ENCODE measurements at places on chromosomes 1 and 21.

DNA sequence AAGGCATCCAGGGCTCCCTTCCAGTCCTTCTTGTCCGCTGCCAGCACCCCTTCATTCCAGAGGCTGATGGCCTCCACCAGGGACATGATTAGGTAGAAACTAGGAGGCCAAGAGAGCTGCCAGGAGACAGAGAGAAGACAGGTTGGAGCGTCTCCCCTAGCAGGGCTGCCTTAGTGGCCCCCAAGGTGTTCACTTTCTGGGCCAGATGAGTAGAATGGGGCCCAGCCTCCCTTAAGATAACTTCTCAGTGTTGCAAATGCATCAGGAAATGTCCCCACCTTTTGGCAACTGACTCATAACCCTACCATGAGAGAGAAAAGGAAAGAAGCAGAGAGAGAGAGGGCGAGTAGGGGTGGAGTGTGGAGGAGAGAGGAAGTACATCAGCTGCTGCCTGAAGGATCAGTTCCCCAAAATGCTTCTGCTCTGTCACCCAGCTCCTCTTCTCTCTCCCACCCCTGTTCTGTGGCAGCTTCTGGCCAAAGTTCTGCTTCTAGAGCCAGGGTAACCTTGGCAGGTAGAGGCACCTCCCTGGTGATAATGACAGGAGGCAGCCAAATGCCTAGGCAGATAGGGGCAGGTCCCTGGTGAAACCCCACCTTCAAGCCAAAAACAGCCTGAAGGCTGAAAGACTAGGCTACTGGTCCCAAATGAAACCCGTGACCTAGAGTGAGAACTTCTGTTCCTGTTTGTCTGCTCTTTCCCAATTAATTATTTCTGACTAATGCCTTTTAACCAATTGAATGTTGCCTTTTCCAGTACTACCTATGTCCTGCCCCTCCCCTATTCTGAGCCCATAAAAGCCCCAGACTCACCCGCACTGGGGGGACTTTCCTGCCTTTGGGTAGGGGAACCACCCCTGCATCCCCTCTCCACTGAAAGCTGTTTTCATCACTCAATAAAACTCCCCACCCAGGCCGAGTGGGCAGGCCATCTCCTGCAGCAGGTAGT, at the start of gene NCF2:
Gene NCF2 (minus strand): TSS at position 216 of the 948 bp plus-strand sequence. CDS start 130 bp downstream, at position 86.
- no peak for DNase-seq

GRCh38 chr1:198523182-198523950, 17.1 kb downstream of the ATP6V1G3 start:
- DNase-seq = no peak

DNA sequence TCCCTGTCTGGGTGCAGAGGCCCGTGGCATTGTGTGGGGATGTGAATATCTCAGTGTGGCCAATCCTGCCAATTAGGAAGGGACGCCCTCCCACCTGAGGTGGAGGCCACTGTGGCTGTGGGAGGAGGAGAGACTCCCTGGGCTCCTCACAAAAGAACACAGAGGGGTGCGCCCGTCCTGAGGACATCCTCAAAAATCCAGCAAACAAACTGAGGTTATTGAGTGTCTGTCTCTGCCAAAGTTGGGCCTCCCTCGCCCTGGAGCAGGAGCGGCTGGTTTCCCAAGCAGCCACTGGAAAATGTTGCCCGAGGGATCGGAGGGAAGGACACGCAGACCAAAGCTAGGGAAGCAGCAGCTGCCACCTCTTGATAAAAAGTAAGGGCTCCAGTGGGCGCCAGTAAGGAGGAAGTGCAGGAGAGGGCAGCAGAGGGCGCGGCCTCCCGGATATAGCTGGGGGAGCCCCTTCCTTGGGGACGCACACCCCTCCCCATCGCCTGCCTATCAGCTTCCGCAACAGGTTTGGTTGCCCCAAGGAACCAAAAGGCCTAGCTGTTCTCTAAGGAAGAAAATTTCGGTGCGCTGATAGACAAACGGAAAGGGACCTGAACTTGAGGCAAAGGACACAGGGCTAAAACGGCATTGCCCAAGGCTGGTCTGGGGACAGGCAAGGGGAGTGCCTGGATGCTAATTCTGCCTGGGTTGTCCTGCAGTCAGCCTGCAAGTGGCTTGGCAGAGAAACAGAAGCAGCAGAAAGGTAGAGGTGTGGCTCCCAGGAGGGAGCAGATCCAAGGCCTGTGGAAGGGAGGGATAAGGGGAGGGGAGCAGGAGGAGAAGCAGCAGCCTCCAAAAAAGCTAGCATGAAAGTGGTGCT, 1.7 kb upstream of the GRIK3 start:
- no peak for DNase-seq

DNA sequence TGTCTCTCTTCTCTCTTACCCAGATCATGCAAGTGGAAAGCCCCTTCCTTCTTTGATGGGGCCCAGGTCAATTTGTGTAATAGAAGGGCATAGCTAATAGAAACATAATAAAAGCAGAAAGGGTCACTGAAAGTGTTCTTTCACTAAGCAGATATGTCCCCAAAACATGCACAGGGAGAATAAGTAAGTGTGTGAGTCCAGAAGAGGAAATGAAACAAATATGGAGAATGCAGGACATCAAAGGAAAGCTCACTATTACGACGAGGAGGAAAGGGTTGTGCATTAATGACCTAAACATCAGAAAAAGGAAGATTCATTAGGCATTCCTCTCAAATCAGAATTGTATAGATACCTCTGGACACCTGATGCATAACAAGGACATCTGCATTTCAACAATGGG, 81.4 kb upstream of the SMYD2 start:
- DNase-seq = no peak

GRCh38 chr1:115830963-115831362, 10.0 kb downstream of the NHLH2 start:
- DNase-seq = no peak

GRCh38 chr1:98045211-98045766, 124.5 kb upstream of the DPYD start:
- DNase-seq = no peak

DNA sequence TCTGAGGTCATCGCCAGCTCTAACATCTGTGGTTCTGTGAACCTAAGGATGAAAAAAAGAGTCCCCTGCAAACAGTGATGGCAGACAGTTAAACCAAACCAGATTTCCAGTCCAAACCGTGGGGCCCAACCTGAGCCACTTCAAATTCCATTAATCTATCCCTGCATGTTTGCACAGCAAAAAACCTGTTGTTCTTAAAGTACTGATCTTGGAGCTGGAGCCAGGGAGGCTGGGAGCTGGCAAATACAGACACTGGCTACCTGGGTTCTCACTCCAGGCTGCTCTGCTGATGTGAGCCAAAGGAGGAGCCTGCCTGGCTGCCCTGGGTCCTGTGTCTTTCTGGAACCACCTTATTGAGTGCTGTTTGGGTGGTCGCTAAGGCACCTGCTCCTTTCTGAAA, 16.4 kb downstream of the LDLRAD1 start:
- no peak for DNase-seq

- DNase-seq = no peak
Measured at GRCh38 chr1:36433102-36433501, 17.1 kb downstream of the OSCP1 start.

GRCh38 chr21:26840201-26840600, 5.0 kb downstream of the ADAMTS1 start:
- no peak for DNase-seq

- no peak for DNase-seq
Measured at GRCh38 chr1:5910666-5911065, 81.6 kb downstream of the NPHP4 start.

- DNase-seq = no peak
Measured at GRCh38 chr1:34460193-34460592, 283.5 kb downstream of the C1orf94 start.
